ENCODE measurements at places on chromosomes 6 and 20.

- no peak for DNase-seq
Measured at GRCh38 chr6:170114956-170115855, 175.7 kb downstream of the DLL1 start.

GRCh38 chr6:11161031-11161956 is 49.8 kb upstream of the ERVFRD-1 start:
- DNase-seq: no peak

- DNase-seq: no peak
Measured at GRCh38 chr6:165146456-165146855, 162.9 kb downstream of the C6orf118 start.

DNA sequence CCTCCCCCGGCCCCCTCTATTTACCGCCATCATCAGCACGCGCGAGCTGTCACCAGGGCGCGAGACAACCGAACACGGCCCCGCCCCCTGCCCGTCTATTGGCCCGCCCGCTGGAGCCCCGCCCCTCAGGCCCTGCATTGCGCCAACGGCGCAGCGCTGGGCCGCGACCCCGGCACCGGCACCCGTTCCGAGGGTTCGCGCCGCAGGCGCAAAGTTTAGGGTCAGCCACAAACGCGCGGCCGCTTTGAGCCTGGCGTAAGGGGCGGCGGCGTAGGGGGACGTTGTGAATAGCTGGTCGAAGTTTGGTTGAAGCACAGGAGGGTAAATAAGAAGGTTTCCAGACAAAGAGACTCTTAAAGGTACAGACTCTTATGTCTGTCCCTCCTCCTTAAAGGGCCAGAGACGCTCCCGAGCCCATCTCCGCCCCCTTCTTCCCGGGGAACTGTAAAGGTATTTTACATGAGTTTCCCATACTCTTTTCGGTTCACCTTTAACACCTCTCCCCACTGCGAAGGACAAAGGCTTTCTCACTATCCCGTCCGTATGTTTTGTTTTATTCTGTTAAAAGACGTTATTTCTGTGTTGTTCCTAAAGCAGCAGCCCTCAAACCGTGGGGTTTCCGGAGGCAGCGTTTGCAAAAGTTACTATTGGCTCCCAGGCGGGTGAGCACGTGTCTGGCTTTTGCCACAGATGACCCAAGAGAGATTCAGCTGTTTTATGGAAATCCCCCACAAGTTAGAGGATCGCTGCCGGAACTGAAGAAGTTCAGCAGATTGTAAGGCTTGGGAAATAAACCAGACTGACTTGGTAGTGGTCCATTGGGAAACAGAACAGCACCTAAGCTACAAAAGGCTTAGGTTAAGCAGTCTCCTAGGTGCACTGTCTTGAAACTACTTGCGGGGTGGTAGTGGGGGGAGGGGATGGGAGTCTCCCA is at the start of gene USP49:
Gene USP49 (minus strand): TSS at position 76 of the 934 bp plus-strand sequence. CDS start 88,392 bp downstream, outside the sequence.
- DNase-seq: peak; percentile 49

DNA sequence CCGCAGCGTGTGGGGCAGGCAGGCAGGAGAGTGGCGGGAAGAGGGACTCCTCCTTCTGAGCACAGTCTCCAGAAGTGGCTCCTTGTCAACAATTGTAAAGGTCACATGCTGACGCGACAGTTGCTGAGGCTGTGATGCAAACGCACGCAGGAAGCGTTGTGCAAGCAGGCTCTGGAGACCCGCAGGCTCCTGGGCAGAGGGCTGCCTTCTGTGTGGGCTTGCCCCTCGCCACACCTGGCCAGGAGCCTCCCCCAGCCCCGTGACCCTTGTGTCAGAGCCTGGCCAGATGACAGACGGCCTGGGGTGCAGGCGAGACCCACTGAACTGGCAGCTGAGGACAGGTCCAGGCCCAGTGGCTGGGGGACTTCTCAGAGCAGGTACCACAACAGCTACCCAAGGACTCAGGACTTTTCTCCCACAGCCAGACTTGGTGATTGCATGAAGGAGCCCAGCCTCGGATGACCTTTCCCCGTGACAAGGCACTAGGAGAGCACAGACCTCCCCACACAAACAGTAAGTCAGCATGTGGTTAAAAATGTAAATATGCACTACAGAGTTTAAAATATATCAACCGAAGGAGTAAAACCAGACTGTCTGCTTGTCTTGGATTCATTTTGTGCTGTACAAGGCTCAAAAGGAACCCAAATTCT is 222.1 kb upstream of the RREB1 start:
- DNase-seq: no peak

GRCh38 chr6:8889514-8889913 is 454.2 kb upstream of the SLC35B3 start:
- no peak for DNase-seq

- no peak for DNase-seq
Measured at GRCh38 chr6:30761791-30762429, 17.6 kb upstream of the IER3 start.

GRCh38 chr6:101178748-101179147 is 214.8 kb upstream of the GRIK2 start:
- no peak for DNase-seq

- DNase-seq: no peak
Measured at GRCh38 chr6:36920049-36920448, 34.3 kb downstream of the C6orf89 start.

DNA sequence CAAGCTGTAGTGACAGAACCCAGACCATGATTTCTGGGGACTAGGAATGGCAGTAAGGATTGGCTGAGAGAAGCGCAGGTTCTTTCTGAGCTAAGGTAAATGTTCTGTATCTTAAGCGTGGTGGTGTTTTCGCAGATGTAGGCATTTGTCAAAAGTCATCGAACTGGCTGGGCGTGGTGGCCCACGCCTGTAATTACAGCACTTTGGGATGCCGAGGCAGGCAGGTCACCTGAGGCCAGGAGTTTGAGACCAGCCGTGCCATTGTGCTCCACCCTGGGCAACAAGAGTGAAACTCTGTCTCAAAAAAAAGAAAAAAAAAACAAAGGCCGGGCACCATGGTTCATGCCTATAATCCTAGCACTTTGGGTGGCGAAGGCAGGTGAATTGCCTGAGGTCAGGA is 40.7 kb upstream of the EYA2 start:
- DNase-seq: no peak

GRCh38 chr20:58985656-58986055 is 4.6 kb downstream of the NELFCD start:
- no peak for DNase-seq

DNA sequence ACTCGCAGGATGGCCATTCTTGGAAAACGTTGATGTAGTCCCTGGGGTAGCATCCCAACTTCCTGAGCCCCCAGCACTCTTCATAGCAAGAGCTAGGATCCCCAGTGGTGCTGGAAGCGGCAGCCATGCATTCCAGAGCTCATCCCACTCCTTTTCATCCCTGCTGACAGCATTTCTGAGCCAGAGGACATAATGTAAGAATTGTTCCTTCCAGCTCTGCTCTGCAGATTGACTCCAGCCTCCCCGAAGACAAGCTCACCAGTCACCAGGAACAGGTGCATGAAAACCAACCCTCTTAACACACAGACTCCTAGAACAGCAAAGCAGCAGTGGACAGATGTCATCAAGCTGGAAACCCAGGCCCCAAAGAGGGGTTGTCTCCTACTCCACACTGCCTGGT is 3.8 kb downstream of the SLC13A3 start:
- no peak for DNase-seq

GRCh38 chr6:147390909-147391536 is 117.5 kb upstream of the SAMD5 start:
- DNase-seq: no peak

DNA sequence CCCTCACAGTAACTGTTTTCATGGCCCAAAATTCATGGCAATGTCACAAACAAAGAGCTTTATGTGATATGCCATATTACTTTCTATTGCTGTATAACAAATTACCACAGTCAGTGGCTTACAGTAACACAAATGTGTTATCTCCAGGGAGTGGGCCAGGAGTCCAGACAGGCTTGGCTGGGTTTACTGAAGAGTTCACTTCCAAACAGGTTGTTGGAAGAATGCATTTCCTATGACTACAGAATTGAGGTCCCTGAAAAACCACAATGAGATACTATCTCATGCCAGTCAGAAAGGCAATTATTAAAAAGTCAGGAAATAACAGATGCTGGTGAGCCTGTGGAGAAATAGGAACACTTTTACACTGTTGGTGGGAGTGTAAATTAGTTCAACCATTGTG is 431.9 kb downstream of the PKHD1 start:
- DNase-seq: no peak

DNA sequence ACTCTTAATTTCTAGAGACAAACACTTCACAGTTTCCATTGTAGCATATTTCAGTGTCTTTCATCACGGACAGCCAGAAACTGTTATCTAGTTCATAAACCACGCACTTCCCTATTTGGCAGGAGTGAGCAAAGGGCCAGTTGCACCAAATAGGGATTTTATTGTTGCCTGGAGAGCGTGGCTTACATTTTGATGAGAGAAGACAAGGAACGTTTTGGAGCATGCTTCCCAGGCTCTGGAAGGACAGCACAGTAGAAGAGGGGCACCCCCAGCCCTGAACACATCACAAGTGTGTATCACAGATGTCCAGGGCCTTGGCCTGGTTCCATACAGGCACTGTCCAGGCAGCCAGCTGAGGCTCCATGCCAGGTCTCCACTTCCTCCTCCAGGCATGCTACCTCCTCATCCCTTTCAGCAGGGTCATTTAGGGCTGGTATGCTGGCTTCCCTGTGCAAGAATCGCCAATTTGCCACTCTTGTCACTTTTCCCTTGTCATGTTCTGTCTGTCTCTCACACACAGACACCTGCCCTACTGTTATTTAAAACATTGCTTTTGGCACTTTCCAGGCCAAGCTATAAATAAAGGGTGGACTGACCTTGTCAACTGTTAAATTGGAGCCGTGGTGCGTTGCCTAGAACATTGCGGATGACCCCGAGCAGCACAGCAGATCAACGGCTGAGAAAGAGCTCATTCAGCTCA is 235.0 kb upstream of the GMDS start:
- DNase-seq: no peak

DNA sequence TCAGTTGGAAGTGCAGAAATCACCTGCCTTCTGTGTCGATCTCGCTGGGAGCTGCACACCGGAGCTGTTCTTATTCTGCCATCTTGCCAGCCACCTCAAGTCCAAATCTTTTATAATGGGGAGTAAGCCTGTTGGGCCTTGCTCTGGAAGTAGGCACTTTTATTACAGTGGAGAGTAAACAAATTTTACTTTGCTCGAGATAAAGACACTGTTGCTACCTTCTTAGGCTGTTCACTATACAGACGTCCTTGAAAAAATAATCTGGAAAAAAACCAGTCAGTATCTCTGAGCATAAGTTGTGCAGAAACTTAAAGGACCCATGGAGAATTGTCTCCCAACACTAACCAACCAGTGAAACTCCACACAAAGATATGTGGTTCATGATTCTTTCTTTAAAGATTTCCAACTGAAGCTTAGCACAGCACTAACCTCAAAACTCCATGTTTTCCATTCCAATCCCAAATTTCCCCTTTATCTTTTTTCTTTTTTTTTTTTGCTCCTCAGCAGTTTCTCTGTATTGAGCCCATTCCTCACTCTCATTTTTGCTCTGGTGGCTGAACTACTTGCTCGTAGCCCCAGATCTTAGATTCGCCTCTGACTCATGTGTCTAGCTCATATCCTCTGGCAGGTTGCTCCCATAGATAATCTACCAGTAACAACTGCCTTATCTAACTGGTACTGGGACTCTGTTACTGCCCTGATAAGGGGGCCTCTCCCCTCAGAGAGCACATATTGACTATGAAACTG is 34.3 kb upstream of the COL9A1 start:
- no peak for DNase-seq

DNA sequence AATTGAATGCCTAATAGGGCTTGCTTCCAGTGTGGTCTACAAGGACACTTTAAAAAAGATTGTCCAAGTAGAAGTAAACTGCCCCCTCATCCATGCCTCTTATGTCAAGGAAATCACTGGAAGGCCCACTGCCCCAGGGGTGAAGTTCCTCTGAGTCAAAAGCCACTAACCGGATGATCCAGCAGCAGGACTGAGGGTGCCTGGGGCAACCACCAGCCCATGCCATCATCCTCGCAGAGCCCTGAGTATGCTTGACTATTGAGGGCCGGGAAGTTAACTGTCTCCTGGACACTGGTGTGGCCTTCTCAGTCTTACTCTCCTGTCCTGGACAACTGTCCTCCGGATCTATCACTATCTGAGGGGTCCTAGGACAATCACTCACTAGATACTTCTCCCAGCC is 411.5 kb downstream of the TENT5A start:
- DNase-seq: no peak

GRCh38 chr6:160013987-160014868 is 45.3 kb downstream of the IGF2R start:
- DNase-seq: no peak

GRCh38 chr6:51571168-51571567 is 516.2 kb downstream of the PKHD1 start:
- no peak for DNase-seq

DNA sequence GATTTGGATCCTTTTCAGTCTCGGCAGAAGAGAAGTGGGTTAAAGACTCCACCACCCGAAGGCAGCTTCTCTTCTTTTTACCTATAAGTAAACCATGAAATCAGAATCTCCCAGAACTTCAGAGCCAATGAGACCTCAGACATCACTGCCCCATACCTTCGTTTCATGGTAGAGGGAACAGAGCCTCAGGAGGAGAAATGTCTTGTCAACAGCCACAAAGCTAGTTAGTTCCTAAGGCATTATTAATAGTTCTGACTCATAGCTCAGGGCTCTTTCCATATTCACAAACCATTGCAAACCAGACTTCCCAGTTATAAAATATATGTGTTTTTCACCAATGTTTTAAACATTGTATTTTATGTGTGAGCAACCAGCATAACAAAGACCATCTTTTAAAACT is 118.7 kb upstream of the RIPOR2 start:
- no peak for DNase-seq
